ENCODE measurements at places on chromosomes 5 and 9.

DNA sequence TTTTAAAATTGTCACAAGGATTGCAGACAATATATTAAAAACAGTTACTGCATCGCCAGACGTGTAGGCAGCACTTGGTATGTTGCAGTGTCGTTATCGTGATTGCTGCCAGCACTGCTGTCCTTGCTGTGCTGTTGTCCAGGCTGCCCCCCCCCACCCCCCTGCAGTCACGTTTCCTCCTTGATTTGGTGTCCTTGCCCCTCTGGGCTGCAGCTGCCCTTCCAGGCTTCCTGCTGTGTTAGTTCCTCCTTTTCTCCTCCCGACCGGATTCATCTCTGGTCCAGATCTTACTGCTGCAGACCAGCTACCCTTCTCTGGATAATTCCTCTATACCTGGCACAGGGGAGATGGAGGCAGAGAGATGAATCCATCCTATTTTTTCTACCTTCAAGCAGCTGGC is 298.9 kb downstream of the TRIM32 start:
- DNase-seq = no peak

DNA sequence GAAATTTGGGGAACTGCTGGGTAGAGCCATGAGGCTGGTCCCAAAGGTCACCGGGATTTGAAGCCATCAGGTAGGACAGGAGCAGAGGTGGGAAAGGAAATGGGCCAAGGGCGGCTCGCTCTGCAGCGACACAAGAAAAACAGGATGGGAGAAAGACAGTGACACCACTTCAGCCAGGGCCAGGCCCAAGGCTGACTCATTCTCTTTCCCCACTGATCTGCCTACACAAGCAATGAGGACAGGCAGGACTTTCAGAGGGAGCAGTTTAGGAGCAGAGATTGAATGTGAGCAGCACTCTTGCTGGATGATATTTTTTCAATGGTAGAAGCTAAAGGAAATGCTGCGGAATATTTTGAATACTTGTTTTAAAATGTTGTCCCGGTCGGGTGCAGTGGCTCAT is 3.5 kb downstream of the RUFY1 start:
- peak; percentile 83 for DNase-seq

GRCh38 chr5:28390341-28390740 is 1352.0 kb upstream of the CDH9 start:
- DNase-seq = no peak

DNA sequence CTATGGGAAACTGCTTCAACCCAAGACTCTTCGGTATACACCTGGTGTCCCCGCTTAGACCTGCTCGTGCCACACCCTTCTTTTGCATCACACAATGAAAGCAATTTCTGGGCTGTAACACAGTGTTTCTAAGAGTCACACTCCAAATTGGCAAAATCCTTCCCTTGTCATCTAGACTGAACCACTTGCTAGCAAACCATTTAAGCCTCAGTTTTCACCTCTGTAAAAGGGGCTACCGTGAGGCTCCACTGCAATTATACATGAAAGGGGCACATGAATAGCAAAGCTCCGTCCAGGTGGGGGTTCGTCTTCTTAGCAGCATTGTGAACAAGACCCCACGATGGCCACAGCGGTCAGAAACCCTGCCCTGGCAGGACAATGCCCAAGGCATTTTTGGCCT is 166.8 kb downstream of the PAX5 start:
- DNase-seq = no peak

DNA sequence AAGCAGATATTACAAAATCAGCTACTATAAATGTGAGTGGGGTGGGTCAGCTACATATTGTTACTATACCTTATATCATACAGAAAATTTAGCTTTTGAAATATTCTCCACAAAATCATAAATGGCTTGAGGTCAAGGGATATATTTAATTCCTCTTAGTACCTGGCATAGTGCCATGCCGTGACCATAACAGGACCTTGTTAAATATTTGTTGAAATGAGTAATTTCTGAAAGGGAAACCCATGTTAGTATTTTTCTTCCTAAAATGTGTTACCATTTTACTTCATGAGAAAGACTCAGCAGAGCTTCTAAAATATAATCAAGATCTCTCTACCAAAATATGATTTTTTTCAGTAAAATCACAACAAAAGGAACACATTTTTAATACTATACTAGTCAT is 14.8 kb downstream of the ATP10B start:
- DNase-seq = peak; percentile 33

- DNase-seq = no peak
Measured at GRCh38 chr9:118596374-118597015, 772.7 kb downstream of the BRINP1 start.

DNA sequence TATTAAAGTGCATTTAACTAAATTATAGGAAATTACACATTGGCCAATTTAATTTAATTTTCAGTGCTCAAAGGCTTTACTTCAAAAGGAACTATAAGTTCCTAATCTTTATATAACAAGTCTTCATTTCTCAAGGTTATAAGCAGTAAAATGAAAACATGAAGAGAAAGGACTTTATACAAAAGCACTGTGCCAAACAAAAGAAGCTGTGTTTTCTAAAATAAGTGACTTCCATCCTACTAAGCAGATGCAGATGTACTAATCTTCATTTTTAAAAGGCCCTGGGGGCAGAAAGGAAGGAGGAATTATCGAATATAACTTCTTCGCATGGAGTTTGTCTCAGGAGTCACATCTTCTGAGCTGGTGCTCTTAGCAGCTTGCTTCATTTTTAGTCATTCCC is 81.4 kb downstream of the SHC3 start:
- DNase-seq = no peak

GRCh38 chr5:143376911-143377813 is 26.3 kb downstream of the NR3C1 start:
- DNase-seq = no peak

GRCh38 chr5:93887678-93888077 is 146.3 kb upstream of the POU5F2 start:
- DNase-seq = no peak

- no peak for DNase-seq
Measured at GRCh38 chr9:123218831-123219230, 49.6 kb downstream of the STRBP start.

- DNase-seq = no peak
Measured at GRCh38 chr5:33641744-33642505, 201.2 kb downstream of the TARS1 start.

DNA sequence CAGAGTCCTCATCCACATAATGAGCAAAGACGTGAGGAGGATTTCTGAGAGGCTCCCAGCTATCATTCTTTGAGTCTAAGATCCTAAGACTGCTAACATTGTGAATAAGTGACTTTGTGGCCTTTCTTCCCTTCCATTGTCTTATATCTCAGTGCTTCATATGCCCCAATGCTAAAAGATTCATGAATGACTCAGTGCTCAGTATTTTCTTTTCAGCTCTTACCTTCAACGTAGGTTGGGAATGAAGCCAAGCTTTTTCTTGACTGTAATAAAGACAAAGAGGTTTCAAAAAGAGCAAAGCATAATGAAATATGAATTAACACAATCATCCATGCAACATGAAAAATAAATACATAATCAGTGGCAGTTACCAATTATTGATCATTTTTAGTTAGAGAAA is 146.4 kb downstream of the ENTREP1 start:
- no peak for DNase-seq

DNA sequence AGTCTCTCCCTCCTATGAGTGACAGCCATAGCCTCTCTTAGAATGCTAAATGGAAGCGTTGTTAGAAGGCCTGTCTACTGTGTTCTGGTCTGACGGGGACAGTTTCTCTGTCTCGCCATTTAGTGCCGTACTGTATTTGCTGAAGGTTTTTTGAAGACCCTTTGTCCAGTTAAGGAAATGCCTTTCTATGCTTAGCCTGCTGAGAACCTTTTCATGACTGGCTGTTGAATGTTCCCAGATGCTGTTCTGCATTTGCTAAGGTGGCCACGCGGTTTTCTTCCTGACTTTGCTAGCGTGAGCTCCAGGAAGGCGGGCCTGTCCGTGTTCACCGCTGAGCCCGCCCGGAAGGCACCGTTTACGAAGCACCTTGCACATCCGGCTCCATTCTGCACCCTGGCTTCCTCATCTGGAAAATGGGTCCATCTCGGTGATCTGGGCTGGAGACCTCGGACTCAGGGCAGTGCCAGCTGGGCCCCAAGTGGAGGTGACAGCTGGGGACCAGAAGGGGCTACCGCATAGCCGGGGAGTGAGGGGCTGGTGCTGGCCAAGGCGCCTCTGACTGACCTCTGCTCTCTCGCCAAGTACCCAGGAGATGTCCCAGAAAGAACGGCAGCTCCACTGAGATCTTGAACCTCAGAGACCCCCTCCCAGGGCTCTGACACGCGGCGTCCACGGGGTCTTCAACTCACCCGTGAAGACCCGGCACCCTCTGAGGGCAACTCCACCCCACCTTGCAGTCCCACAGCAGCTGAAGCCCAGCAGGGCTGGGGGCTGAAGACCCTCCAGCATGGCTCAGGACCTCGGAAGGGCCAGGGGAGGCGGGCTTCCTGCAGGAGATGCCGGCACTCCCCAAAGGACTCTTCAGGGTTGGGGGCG is 52.5 kb upstream of the NKD2 start:
- DNase-seq = no peak

DNA sequence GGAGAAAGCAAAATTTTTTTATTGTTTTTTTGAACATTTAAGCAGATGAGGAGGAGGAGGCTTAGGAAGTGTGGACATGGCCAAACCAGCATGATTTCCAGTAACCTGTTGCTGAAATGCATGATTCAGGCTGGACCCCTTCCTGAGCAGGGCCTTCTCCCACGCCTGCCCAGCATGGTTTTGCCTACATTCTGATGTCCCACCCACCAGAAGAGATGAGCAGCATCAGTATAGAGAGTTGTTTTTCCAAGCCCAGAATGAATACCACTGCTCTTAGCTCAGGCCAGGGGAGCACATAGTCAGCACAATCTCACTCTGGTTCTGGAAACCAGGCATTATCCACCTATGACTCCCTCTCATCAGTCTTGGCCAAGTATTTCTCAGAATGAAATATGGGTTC is 90.1 kb downstream of the PAPPA start:
- no peak for DNase-seq

- DNase-seq = no peak
Measured at GRCh38 chr9:128568470-128569078, 16.2 kb downstream of the SPTAN1 start.

DNA sequence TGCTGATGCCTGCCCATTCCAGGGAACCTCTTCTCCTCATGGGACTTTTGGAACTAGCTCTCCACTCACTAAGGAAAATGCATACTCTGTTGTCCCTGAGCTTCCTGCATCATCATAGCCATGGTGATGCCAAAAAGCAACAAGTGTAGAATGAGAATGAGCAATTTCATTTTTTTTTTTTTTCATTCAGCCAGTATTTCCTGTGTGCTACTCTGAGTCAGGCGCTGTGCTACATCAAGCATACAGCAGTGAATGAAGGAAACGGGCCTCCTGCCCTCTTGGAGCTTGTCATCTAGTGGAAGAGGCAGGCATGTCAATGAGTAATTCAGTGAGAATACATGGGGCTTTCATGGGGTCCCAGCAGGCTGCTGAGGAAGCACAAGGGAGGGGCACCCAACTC is 483.1 kb downstream of the BNC2 start:
- DNase-seq = no peak

- DNase-seq = no peak
Measured at GRCh38 chr9:4235871-4236804, 63.7 kb downstream of the GLIS3 start.

- DNase-seq = no peak
Measured at GRCh38 chr9:93297659-93298497, 113.9 kb downstream of the WNK2 start.

DNA sequence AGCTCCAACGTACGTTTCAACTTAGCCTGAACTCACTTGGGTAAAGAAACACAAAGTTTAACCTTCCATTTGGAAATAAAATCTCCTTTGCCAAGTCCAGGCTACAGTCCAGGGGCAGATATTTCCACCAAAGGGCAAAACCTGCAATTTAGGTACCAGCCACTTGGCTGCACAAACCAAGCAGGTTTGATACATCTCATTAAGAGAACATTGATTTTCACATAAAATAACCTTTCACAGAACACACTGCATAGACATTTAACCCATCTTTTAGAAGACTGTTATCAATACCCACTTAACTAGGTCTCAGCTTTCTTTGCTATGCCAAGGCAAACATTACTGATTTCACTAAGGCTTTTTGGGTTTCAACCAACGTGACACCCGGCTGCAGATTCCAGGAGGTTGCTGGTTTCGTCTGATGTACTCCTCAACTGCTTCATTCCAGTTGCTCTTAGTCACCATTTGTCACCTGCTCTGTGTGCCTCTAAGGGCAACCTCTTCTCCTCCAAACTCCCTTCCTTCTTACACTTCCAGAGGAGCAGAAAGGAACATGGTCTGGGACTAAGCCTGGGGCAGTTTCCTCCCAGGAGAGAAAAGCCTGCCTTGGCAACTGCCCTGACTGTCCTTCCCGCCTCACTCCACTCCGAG is 67.1 kb downstream of the EPB41L4B start:
- DNase-seq = no peak

GRCh38 chr9:131257266-131258025 is 18.9 kb downstream of the FAM78A start:
- no peak for DNase-seq

DNA sequence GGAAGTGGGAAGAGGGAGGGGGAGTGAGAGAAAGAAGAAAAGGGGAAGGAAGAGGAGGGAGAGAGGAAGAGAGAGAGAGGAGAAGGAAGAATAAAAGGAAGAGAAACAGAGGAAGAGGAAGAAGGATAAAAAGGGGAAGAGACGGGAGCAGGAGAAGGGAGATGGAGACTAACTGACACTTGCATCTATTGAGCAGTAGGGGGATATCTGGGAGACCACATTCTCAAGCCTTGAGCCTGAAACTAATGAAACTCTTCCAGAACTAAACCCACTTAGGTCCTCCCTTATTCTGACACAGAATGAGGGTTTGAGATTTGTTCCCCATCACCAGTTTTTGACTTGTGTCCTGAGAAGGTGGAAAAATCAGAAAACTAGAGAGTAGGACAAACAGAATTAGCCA is 533.3 kb downstream of the CDH12 start:
- no peak for DNase-seq

- no peak for DNase-seq
Measured at GRCh38 chr5:71693828-71694427, 25.1 kb upstream of the CARTPT start.

DNA sequence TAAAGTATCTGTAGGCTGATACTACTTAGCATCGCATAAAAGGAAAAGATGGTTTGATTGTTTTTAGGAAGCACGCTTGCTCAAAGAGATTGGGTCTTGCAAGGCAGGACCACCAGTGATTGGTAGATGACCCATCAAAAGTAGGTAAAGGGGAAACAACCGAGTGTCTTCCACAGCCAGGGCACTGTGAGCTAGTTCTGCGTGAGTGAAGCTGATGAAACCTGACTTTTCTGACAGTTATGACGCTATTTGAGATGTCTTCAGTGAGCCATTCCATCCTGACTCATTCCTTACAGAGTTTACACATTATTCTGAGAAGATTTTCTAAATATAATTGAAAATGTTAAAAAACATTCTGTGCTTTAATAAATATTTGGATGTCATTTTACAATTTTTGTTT is 49.7 kb downstream of the BASP1 start:
- peak; percentile 52 for DNase-seq
